Activated CD4-positive, alpha-beta memory T cell treated with anti-CD3 and anti-CD28 coated beads, Interleukin-2, amount 10 ng/mL, durations not matched to agents 7 days and 5 days (primary cell): ENCODE measurements at places on chromosomes 6 and 20. TPM values are rescaled to one million over a fixed set of nuclear protein-coding genes. Genes with fewer than 3 reads are reported as not detected.

DNA sequence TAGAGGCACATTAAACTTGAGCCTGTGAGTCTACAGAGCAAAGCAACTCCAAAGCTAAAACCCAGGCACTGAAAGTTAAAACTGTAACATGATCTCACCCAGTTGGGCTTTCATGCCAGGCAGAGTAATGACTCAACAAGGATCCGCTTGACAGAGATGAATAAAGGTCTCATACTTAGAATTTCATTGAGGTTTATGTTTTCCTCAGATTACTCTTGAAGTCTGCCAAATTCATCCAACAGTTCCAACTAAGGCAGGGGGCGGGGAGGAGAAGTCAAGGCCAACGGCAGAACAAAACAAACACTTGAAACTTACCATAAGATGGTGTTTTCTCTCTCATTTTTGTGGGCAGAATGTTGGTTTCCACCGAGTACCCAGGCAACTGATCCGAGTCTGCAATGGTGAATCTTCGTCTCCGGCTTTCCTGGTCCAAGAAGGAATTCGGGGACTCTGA lies 54.0 kb upstream of the IPCEF1 start:
- DNase-seq = no peak

FRMD1 gene
- not detected for total RNA-seq

GRCh38 chr6:117143647-117144046 lies 121.7 kb upstream of the VGLL2 start:
- DNase-seq = no peak

DNA sequence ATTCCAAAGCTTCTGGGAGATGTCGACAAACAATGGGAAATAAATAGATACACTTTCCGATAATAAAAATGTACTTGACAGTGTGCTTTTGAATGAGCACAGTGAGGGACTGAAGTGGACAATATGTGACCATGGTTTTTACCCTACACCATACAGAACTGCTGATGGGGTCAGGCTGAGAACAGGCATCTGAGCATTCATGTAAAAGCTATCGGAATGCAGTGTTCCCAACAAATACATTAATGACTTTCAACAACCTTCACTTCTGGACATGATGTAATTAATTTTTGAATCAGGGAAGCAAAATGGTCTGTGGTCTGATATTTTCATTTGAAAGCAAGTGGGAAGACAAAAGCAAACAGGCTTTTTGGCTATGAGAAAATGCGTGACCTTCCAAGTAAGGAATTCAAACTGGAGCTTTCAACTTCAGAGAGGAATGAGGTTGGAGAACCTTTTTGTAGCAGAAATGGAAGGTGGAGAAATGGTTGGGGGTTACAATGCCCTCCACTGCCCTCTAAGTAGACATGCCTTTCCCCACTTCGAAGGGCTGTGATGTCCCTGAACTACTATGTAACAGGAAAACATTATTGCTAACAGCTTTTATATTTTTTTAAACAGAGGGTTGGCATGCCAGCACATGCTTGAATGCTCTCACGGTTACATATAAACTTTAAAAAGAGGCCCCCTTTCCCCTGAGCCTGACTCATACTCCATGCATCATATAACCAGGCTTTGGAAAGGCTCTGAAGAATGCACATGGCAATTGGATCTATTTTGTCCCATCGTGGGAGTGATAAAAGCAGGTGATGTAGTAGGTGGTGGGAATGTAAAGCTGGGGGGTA lies 203.5 kb upstream of the CITED2 start:
- no peak for DNase-seq

DNA sequence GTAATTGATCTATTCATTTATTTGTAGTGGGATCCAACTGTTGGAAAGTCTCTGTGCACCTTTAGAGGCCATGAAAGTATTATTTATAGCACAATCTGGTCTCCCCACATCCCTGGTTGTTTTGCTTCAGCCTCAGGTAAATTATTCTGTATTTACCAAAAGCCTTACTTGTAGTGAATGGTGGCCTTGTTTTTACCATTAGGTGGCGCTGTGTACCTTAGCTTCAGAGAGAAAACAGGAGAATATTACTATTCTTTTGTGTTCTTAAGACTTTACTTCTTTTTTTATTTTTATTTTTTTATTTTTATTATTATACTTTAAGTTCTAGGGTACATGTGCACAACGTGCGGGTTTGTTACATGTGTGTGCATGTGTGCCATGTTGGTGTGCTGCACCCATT lies 23.7 kb downstream of the PEX7 start:
- peak; percentile 42 for DNase-seq

DNA sequence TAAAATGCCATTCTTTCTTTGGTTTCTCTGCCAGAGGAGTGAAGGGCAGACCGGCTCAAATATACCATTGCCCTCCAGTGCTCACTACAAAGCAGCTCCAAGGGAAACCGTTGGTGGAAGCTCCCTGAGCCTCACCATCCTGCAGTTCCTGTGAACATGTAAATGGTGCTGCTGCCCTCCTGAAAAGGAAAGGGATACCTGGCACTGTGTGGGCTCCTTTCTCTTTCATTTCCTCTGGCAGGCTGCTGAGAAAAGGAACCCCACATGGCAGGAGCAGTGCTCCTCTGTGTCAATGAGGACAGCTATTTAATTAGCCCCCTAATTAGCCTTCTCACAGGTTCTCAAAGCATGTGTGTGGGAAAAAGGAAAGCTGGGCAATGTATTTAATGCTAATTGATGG lies 142.5 kb downstream of the KLHL32 start:
- no peak for DNase-seq

KCNK5 gene
- total RNA-seq = 9.2 TPM

- no peak for DNase-seq
These were observed 58.0 kb upstream of the TFB1M start for GRCh38 chr6:155372256-155372655.
